ENCODE measurements at places on chromosomes 16 and 17. TPM values are rescaled to one million over a fixed set of nuclear protein-coding genes. Genes with fewer than 3 reads are reported as not detected.

The TMEM100 gene
- 26.0 TPM for total RNA-seq

DNA sequence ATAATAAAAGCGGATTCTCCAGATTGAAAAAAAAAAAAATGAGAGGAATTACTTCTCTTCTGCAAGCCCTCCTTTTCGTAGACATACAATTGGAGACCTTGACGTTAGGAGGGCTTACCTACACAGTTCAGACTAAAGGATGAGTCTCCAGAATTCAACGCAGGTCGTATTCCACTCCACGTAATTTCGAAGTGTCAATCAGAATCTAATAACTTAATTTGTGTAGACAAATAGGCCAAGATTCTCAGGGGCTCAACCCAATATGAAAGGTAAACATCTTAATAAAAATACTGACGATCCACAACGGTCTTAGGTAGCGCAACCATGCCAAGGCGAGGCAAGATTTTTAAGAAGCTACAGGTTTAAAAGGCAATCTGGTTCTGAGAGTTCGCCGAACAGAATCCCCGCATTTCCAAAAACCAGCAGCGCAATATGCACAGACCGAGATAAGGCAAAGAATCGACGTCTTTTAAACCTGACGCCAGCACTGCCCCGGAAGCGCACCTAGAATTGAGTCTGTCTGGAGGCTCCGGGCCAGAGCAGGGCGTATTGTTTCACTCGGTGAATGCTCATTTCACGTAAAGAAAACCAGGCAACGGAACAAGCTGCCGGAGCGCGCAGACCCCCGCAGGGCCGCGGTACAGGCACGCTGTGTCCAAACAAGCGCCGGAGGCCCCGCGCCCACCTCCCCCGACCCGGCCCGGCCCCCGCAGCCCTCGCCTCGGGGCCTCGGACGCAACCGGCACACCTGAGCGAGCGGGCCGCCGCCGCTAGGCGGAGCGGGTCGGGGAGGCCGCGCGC, 623 bp downstream of the MBTPS1 start:
- no peak for DNase-seq

The ABCC11 gene
- total RNA-seq, result 0.79 TPM

DNA sequence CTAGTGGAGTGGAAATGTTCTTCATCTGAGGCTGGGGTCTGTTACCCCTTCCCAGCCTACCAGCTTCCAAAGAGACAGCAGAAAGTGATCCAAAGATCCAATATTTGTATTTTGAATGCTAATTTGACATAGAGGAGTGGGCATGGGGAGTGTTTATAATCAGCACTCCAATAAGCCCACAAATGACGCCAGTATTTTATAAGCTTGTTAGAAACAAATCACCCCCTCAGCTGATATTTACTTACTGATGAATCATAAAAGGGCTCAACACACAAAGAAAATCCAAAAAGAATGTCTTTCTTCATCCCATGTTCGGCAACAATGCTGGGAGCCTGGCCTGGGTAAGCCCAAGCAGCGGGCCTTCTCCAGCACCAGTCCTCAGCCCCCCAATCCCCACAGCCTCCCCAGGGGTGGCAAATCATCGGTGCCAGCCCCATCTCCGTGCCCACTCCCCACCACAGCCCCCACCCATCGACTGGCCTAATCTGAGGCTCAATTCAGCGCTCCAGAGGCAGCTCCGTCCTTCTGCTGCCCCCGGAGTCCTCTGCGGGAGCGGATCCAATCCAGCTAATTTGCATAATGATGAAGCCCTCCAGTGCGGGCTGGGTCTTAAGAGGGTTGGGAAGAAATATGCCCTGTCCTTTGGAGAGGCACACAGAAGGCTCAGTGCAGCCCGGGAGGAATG, 169.5 kb downstream of the C16orf78 start:
- no peak for DNase-seq

DNA sequence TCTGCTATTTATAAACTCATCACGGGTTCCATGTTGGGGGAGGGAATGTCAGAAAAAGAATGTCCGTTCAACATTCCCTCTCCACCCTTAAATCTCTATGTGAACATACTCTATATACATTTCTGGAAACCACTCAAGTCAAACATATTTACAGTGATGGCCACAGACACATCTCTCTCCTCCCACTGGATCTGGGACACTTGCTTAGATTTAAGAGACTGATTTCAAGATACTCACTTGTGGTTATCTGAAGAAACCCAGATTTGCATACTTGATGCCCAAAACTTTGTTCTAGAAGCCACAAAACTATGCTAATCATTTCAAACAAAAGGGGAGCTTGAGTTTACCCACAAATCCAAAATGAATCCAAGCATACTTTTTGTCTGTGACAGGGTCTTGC, 182.9 kb upstream of the SOX9 start:
- no peak for DNase-seq

GRCh38 chr16:30604316-30604947, 5.8 kb downstream of the ZNF689 start:
- DNase-seq, result no peak

The KIAA0513 gene
- total RNA-seq, result 9.1 TPM

DNA sequence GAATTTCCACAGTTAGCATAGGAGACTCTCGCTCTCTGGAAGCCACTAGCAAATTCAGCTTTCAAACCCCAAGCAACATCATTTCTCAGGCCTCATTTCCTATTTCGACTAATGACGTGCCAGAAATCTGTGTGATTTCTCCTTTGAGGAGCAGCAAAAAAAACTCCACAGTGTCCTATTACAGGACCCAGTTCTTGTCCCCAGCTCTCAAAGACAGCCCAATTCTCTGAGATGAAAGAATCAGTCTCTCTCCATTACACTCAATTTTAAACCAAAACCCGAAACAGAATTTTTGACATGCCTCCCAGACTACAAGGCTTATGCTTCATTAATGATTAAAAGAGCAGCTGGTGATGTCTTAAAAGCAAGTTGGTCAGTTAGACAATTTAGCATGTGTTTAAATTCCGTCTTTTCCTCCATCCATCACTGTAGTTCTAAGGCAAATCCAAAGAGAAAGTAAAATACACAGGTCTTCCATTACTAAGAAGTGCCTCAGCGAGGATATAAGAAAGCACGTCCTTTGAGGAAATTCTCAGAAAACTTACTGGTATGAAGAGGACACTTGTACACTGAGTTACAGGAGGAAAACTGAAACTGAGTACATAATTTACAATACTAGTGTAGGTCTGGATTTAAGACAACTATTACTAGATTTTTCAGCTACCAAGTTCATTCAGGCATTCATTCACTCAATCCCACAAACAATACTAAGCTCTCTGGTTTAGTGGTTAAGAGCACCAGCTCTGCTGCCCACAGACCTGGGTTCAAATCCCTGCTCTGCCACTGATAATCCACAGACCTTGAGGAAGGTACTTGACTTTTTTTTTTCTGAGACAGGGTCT, 12.5 kb downstream of the TOM1L2 start:
- DNase-seq, result no peak

The SLC6A2 gene
- 0.47 TPM for total RNA-seq

- no peak for DNase-seq
These were observed at the start of gene RAC3 for GRCh38 chr17:82031303-82031884. Gene RAC3 (plus strand): TSS chr17:82031678. CDS start chr17:82031762, 84 bp downstream.

GRCh38 chr17:49705254-49705653, 2.5 kb downstream of the SLC35B1 start:
- DNase-seq, result no peak

- DNase-seq, result no peak
These were observed 23.5 kb downstream of the XPO6 start for GRCh38 chr16:28188085-28188916.

- no peak for DNase-seq
These were observed 93.7 kb upstream of the TMEM97 start for GRCh38 chr17:28225271-28225670.

DNA sequence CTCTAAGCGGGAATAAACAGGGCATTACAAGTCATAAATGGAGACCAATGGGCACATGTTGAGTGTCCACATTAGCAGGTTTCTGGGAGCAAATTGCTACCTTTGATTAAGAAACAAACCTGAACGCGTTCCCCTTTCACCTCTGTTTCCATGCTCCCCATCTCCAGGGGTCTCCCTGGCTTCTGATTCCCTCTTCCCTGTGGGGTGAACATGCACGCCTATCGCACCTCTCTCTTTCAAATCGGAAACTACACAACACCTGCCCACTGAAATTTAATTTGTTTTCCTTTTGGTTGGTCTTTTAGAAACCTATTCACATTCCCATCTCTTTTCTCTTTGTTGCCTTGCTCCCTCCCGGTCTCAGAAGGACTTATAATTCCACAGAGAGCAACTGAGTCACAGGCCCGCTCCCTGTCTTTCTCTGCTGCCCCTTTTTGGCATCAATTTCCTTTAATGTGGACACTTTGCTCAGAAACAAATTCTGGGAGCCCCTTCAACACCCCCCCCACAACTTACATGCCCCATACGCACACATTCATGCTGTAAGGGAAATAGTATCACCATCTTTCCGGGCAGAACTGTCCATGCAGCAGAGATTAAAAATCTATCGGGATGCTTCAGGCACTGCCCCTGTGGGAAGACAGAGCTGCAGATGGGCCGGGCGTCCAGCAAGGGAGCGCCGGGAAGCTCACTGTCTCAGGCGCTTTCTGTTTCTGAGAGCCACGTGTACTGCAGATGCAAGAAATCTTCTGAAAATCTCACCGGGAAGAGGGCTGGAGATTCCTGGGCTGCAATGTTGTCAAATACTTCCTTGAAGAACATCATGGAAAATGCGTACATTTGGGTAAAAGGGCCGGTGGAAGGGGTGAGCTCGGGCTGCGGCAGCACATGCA, 7.2 kb upstream of the FOXF1 start:
- DNase-seq, result no peak

The LDHD gene
- 19.4 TPM for total RNA-seq
